DMS79 treated with DMSO at 0.1 percent for 48 hours (cell line): ENCODE measurements at places on chromosomes 2 and 18.

DNA sequence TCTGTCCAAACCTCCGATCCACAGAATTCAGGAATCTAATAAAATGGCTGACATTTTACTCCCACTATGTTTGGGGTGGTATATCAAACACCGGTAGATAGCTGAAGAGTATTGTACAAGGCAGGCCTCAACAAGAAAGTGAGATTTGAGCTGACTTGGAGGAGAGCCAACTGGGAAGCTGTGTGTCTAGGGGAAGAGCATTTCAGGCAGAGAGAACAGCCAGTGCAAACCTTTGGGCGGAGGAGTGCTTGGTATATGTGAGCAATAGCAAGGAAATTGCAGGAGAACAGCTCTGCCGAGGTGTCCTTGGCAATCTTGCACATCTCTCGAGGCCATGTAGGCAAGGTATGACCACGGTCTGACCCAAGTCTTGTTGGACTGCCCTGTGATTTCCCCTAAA, 1.8 kb upstream of the MERTK start:
- peak; percentile 72 for DNase-seq

DNA sequence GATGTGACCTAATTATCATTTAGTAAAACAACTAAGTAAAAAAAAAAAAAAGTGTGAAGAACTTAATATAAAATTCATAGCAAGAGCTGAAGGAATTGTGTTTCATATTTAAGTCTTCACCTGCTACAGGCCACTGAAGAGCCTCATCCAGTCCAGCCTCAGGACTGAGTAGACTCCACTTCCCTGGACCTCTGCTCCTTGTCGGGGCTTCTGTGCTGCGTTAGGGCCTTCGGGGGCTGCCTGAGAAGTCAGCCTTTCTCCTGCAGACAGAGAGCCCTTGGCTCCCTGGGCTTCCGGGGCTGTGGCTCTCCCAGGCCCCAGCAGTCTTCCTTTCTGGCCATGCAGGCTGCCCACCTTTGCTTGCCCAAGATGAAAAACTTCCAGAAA, 95.5 kb downstream of the MTCL1 start:
- no peak for DNase-seq

- no peak for DNase-seq
These were observed 29.7 kb downstream of the CARF start for GRCh38 chr2:202941771-202942170.

- no peak for DNase-seq
These were observed 41.3 kb upstream of the PTMA start for GRCh38 chr2:231667096-231667427.

DNA sequence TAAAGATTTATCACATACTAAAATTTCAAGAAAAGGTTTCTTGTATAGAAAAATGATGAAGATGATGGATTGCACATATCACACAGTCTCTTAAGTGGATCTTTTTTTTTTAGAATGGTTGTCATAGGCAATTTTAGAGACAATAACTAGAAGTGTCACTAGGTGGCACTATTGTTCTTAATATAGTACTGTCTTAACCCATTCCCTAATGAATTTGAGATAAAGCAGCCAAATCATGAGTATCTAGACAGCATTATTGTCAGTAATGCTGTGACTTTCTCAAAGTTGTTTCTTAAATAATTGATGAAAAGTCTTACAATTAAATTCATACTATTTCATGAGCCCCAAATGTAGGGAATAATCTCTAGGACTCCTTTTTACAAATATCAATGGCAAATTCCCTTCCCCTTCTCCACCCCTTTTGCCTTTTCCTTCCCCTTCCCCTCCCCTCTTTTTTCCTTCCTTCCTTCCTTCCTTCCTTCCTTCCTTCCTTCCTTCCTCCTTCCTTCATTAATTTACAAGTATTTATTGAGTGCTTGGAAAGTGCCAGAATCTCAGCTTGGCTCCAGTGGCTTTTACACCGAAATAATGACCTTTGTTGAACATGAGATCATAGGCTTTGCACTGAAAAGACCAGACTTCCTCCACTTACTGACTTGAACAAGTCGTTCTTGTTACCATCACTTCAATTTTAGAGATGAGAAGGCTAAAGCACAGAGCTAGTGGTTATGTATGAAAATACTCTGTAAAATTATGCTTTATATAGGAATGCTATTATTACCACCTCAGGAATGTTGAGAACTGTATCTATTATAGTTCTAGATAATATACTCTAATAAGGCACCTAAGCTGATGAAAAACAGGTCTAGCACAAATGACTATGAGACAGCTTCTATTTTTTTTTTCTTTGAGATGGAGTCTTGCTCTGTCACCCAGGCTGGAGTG, 19.8 kb downstream of the MYL12B start:
- peak; percentile 84 for DNase-seq

- no peak for DNase-seq
These were observed 30.0 kb downstream of the CFAP221 start for GRCh38 chr2:119574108-119574815.

DNA sequence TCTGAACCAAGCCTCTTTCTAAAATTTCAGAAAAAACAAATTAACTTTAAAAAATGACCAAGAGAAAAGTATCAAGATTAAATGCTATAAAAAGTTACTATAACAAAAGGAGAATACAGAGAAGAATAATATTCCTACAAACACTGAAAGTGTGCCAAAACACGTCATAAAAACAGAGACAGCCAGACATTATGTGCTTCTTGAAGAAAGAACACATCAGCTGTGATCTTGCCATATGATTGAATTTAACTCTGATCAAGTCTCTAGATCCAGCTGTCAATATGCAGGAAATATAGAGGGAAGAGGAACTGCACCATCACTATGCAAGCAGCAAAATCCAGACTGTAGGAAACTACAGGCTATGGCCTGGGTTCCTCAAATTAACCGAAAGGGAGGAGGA, 33.7 kb upstream of the COL5A2 start:
- DNase-seq = no peak

GRCh38 chr2:68155618-68156017, 2.1 kb upstream of the PNO1 start:
- DNase-seq = no peak

DNA sequence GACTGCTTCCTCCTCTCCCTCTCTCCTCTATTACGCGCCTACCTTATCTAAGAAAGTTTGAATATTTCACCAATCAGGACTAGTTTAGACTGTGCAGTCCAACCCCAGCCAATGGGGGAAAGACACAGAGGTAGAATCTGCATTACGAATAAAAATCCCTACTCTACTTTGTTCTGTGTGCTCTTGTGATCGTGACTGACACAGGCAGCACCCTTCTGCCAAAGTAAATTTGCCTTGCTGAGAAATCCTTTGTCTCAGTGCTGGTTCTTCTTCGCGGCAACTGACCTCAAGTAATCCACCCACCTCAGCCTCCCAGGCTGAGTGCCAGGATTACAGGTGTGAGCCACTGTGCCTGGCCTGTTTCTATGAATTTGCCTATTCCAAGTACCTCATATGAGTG, 8.6 kb upstream of the CDCA7 start:
- no peak for DNase-seq

DNA sequence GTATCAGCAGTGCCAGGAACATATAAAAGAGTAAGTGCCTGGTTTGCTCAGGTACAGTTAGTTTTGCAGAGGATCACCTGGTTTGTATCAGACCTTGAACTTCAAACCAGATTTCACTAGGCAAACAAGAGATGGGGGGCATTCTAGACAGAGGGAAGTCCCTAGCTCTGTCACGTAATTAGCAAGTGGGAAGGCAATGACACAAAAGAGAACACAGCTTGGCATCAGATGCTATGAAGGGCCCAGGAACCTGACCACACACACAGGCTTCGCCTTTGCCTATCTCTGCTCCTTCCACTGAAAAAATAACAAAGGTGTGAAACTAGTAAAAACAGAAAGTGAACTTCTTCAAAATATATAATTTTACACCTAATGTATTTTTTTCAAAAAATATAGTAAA, 62.6 kb downstream of the CERKL start:
- no peak for DNase-seq

GRCh38 chr2:134206031-134206430, 47.8 kb upstream of the MGAT5 start:
- DNase-seq = no peak

- peak; percentile 11 for DNase-seq
These were observed 6.3 kb upstream of the TEX261 start for GRCh38 chr2:71000780-71001591.

- DNase-seq = no peak
These were observed 62.9 kb downstream of the ZNF521 start for GRCh38 chr18:25289001-25289631.

DNA sequence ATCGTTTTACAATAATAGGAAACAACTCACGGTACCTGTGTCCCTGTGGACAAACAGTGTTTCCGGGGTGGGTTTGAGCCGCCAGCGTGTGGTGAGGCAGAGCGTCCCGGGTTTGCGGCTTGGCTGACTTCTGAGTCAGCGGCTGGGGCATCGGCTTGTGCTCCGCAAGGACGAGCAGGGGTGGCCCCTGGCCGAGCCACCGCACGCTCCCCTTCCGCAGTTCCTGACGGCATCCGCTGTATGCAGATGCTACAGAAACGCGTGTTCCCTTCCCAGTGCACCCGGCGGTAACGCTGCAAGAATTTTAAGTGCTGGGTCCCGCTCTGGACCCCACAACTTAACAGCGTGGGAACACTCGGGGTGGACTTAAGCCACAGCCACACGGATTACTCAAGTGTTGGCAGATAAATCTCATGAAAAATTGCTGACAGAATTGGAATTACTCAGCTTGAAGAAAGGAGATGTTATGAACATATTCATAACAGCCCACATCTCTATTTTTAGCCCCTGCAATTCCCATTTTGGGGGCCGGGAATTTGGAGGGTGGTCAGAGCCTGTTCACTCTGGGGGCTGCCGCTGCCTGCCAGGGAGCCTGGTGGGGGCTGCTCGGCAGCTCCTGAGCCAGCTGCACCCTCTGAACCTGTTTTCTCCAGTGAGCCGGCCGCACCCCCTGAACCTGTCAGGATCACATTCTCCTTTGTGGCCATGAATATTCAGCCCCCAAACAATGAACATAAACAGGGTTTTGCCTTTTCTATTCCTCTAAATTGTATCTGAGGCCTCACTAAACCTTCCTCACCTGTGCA, 12.6 kb upstream of the KCNG2 start:
- DNase-seq = no peak

DNA sequence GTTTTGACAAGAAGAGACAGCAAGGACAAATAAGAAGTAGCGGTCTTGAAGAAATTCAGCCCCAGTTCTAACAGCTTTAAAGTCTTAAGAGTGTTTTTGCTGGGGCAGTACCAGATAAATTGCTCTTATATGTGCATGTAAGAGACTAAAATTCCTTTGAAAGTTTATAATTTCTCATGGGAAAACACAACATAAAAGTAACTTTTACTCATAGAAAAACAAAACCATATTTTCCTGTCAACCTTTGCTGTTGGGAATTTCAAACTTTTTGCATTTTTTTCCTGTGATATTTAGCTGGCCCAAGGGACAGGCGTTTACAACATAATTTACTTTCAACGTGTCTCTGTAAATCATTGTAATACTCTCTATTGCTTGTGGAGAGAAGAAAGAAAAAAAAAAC, 767.8 kb upstream of the ZEB2 start:
- no peak for DNase-seq

- no peak for DNase-seq
These were observed 225.4 kb downstream of the TWIST2 start for GRCh38 chr2:239073270-239073669.

DNA sequence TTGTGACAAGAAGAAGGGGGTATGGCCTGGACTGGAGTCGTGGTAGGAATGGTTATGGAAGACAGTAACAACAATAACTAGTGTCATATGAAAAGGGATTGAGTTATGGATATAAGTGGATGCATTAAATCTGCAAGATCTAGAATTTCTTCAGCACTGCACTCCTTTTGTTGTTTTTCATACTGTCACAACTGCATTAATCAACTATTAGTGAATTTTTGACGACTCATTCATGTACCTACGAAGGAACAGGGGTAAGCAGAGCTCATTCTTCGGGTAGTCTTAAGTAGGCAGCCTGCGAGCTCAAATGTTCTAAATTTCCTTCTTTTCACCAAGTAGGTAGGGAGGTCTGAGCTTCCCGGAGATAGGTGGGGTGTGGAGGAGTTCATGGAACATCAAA, 109.7 kb upstream of the UPP2 start:
- no peak for DNase-seq

- no peak for DNase-seq
These were observed 63.1 kb upstream of the LYPD1 start for GRCh38 chr2:132733094-132733493.

GRCh38 chr2:223019987-223020717, 31.8 kb upstream of the KCNE4 start:
- no peak for DNase-seq

DNA sequence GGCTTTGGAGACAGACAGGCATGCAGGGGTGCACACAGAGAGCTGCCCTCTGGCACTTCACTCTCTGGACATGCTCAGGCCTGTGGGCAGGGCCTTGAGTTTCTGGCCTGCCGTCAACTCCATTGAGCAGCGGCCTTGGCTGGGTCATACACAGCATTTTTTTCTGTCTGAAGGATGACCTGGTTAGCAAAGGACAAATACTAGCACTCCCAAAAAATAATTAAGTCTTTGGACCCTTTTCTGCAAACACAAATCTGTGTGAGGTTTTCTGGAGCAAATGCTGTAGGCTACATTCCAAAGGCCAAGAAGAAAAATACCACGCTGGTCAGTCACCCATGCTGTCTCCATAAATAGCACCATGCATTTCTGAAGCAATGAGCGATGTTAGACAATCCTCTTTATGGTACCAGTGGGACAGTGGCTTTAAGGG, 124.7 kb upstream of the CTAGE1 start:
- DNase-seq = no peak

DNA sequence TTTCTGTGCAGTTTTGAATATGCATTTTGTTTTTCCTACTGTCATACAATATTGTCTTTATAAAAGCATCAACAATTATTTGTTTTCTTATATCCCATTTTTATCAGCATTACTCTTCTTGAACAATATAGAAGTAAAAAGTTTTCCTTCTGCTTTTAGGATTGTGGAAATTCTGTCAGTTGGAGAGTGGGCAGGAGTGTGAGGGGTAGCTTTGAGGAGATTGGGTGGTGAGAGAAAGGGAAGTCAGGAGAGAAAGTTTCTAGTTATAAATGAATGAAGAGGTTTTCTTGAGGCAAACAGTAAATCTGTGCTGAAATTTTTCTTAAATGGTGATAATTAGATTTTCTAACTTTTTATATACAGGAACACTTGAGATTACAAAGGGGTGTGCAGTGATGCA, 151.7 kb upstream of the NOSTRIN start:
- DNase-seq = no peak

GRCh38 chr18:55420665-55421307, 167.2 kb downstream of the TCF4 start:
- no peak for DNase-seq

GRCh38 chr2:100289020-100289419, 33.3 kb downstream of the LONRF2 start:
- no peak for DNase-seq

DNA sequence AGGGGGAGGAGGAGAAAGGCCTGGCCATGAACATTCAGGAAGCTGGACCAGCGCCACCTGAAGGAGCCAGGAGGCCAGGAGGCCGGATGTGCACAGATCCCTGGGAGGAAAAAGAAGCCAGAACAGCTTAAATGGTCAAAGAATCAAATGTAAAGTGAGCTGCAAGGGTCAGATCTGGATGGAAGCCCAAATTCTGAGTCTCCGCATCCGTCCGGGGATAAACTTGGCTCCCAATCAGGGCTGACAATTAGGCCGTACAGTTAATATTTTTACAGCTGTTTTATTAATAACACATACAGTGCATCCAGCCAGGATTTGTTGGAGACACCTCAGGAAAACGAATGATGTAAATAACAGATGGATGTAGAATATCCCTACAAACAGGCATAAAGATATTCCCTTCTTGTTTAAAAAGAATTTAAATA, 495.1 kb upstream of the TCF4 start:
- DNase-seq = no peak
